ENCODE measurements at places on chromosomes 12 and 14.

DNA sequence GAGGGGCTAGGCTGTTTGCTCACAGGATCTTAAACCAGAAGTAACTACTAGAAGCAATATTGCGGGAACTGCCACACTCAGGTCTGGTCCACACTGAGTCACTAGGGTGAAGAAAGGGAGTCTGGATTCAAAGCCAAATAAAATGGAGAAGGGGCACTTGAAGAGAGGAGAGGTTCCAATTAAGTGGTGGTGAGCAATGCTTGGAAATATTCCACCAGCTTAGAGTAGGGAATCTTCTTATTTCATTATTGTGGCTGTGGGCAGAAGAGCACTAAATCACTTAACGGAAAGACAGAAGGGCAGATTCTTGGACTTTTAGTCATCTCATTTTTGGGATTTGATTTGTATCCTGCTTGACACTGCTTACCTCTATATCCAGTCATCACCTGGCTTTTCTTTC, 48.6 kb upstream of the PPP1R12A start:
- peak; percentile 96 for DNase-seq

GRCh38 chr12:31944299-31944698, 14.9 kb upstream of the RESF1 start:
- DNase-seq, result no peak

DNA sequence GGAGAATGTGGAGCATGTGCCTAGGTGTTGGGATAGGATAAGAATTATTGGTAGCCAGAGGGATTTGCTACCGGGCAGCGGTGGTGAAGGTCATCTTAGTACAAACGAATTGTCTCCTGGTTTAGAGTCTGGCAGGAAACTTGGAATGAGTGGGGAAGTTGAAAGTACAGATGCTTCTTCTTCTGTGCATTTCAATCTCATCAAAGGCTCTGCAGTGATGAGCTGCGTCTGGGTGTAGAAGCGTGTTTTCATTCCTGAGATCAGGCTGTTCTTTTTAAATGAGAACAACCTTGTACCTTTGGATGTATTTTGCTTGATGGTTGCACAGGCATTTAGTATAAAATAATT, 2.1 kb downstream of the WNK1 start:
- no peak for DNase-seq

GRCh38 chr12:9667403-9668160, 1.9 kb upstream of the CLEC2D start:
- peak; percentile 8 for DNase-seq

All from fibroblast of skin of scalp (primary cell).